ENCODE measurements at places on chromosomes 5 and 9. TPM values are rescaled to one million over a fixed set of nuclear protein-coding genes. Genes with fewer than 3 reads are reported as not detected.

FCHO2 gene
- total RNA-seq, result 43.2 TPM

MGAT1 gene
- 145 TPM for total RNA-seq

CDH10 gene
- total RNA-seq, result 0.14 TPM

IL17B gene
- total RNA-seq, result 0.52 TPM

SHC3 gene
- 1.7 TPM for total RNA-seq

PCDHB15 gene
- 3.6 TPM for total RNA-seq

KIF4B gene
- not detected for total RNA-seq

ZNF366 gene
- total RNA-seq, result 3.1 TPM

CAMK4 gene
- 5.0 TPM for total RNA-seq

JAKMIP2 gene
- total RNA-seq, result 1.8 TPM

AQP3 gene
- total RNA-seq, result 26.2 TPM

FOXD4L5 gene
- not detected for total RNA-seq

C5orf58 gene
- total RNA-seq, result 0.52 TPM

PLAA gene
- total RNA-seq, result 23.6 TPM

FGD3 gene
- total RNA-seq, result 8.2 TPM

GM2A gene
- total RNA-seq, result 38.1 TPM

All from mucosa of gallbladder (tissue), 1 donor.